NCI-H1417 (cell line): ENCODE measurements at places on chromosomes 5 and 9.
A peak's percentile ranks its signal among the peaks of the same experiment; 100 is the strongest.

DNA sequence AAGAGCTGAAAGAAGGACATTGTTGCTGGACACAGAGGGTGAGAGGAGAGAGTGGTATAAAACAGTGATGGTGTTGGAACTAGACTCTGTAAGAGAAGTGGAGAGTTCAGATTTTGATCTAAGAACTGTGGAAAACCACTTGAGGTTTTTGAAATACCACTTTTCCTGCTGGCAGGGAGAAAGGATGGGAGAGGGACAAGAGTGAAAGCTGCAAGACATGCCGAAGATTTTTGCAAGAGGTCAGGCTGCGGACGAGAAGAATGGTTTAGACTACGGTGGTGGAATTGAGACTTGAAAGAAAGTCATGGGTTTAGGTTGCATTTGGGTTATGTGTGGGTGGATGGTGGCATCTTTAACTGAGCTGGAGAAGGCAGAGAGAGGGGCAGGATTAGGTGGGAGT is 202.2 kb upstream of the RPS23 start:
- no peak for DNase-seq

DNA sequence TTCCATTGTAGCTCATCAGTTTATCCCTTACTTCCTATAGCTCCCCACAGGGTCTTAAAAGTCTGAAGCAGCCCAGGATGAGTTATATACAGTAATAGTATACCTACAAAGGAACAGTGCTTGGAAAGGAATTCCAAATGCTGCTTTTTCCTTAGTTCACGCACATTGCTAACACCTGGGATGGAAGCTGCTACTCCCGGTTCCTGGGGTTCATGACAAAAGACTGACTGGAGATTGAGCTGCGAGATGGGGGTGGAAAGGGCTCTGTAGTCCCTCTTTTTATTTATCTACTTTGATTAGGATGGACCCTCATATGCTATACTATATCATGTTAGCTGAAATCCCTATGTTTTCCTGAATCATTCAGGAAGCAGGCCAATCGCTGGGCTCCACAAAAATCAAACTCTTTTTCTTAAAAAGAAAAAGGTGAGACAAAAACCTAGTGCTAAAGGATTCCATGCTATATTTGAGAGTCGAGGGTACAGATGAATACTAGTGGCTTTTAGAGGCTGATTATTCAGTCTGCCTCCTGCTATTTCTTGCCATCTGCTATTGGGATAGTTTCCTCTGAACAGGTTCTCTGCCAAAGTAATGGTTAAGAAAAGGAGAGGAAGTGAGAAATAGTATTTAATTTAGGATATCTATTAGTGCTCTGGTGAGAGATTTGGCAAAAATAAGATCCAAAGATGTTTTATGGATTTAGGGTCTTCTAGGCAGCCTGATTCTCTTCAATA is 81.2 kb downstream of the MRPS27 start:
- no peak for DNase-seq

- DNase-seq, result no peak
These were observed 115.5 kb upstream of the ACTBL2 start for GRCh38 chr5:57598097-57598496.

DNA sequence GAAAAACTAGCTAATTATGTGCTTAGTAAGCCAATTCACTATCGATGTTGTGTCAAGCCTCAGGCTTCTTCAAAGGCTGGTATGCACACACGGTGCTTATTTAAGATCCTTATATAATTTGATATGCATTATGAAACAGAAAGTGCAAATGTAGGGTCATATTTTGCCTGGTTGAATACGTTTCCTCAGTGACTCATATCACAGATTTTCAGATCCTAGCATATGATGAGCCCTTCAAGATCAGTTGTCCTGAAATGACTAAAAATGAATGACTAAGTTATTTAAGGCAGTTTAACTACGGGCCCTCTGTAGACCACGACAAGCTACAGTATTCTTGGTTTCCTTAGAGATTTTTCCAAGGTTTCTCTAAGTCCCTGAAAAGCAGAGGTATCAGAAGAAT is 778.3 kb downstream of the PRELID2 start:
- no peak for DNase-seq

- DNase-seq, result no peak
These were observed 133.4 kb downstream of the TRPM3 start for GRCh38 chr9:70987986-70988385.

DNA sequence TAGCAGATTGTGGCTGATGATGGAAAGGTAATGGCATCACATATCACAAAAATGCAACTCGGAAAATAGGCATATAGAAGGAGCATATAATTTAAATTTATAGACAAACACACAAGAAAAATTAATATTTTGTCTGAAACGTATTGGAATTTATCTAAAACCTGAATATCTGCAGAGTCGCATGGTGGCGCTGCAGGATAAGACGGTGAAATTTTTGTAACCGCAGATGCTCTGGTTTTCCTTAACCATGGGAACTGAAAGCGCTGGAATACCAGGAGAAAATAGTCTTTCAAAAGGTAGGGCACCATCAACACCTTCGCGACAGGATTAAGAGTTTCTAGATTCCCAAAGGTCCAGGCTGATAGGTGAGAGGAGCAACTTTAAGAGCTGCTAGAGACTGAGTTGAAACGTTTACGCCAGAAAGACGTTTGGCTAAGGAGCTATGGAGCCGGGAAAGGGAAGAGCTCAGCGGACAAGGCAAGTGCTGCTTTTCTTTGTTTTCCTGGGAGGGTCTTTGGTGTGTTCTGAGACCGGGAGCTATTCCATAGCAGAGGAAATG is 11.0 kb upstream of the PCDHB15 start:
- peak; percentile 46 for DNase-seq

DNA sequence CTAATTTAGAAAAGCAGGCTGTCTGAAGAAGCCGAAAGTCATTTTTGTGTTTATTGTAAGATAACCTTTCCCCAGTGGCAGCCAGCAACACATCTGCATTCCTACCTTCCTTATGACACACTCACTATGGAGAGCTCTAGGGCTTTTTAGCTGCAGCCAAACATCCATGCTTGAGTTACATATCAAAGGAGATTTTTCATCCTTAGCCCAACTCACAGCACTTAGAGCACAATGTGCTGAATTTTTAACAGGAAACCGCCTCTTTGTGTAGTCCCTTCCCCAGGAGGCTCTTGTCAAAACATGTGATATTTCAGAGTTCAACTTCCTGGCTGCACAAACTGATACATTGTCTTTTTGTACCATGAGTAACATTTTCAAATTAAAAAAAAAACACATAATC is 379.2 kb downstream of the CTNND2 start:
- DNase-seq, result no peak

DNA sequence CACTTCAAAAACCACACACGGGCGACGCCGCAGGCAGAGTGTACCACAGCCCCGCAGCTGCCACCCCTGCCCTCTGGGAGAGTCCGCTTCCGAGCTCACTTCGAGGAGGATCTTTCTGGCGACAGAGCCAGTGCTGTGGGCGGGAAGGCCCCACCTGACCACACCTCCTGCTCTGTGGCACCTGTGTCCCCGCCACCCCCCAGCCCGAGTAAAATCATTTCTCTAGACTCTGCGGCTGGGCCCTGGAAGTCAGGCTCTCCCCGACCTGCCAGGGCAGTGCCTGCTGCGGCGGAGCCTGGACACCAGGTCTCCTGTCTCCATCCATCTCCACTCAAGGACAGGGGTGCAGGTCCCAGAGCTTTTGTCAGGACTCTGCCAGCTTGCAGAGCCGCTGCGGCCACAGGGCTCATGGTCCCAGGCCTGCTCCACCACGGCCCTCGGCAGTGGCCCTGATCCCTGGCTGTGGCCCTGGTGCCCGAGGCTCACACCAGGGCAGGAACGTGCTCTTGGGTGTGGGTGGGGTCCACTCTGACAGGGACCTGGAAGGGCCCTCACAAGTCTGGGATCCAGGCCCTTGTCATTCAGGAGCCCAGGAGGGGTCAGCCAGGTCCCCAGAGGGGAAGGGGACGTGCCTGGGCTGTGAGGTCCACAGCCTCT is 20.9 kb upstream of the CAMSAP1 start:
- DNase-seq, result no peak

GRCh38 chr5:146005264-146005663 is 68.9 kb downstream of the SH3RF2 start:
- DNase-seq, result no peak

GRCh38 chr9:38356851-38357250 is 35.7 kb upstream of the ALDH1B1 start:
- DNase-seq, result no peak

DNA sequence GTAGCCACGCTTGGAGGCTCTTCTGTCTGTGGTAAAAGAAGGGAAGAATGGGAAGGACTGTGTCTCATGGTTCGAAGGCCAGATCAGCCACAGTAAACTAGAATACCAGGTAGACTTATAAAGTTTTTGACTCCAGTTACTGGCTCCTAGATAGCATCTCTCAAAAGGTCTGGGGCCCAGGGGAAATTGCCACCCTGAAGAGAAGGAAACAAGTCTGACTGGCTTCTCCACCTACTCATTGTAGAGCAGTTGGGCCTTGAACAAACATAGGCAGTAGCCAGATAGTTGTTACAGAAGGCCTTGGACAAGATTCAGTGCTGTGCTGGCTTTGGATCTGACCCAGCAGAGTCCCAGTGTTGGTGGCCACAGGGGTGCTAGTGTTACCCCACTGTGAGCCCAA is 890.4 kb downstream of the EFNA5 start:
- no peak for DNase-seq

DNA sequence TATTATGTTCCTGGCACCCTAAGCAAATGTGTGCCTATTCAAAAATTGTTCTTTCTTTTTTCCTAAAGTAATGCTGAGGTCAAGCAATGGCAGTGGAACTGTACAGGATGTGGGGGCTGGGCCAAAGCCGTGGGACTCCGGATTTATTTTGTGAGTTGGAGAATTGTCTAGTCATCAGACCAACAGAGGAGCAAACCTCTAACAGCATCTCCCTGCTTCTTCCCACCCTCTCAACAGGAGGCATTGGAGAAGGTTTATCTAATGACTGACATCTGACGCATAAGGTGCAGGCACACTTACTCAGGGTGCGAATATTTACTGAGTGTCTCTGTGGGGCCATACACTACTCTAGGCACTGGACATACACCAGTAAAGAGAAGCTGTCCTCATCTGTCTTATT is 38.6 kb downstream of the MARCHF11 start:
- no peak for DNase-seq

DNA sequence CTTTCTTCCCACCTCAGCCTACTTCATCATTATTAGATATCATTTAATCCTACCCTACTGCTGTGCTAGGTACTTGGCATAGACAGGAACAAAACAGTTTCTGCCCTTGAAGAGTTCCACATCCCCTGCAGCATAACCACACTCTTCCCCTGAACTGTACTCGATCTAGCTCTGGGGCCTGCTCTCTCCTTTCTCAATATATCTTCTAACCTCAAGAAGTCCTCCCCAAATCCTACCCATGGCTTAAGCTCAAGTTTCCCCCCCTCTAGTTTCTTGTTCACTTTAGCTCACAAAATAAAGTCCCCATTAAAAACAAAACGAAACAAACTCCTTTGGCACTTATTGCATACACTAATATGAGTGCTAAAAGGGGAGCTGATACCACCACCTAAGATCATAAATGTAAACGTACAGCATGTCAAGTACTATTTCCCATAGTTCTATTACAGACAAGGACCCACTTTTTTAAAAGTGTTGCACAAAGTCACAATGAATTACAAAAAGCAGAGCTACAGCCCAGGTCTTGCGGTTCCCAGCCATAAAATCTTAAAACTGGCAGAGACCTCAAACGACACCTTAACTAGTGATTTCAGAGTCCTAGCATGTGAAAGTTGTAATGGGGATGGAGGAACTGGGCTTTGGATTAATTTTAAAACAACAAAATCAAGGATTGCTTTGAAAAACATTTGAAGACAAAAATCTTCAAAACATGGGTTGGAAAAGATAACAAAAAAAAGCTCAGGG is 80.7 kb downstream of the PTPDC1 start:
- DNase-seq, result no peak

- DNase-seq, result no peak
These were observed 128.4 kb downstream of the GRIA1 start for GRCh38 chr5:153618867-153619266.

DNA sequence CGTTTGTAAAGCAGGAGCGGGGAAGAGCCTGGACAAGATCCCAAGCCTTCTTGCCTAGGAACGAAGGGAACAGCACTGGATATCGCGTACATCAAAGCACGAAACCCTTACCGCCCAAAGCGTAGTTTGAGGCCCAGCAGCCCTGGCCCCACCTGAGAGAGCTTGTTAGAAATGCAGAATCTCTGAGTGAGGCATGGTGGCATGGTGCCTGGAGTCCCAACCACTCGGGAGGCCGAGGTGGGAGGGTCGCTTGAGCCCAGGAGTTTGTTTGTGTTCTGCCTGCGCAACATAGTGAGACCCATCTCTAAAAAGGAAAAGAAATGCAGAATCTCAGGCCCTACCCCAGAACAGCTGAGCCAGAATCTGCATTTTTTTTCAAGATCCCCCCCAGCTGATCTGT is 90.6 kb downstream of the AMBP start:
- DNase-seq, result no peak

- no peak for DNase-seq
These were observed 120.5 kb downstream of the SNX18 start for GRCh38 chr5:54638106-54638505.

DNA sequence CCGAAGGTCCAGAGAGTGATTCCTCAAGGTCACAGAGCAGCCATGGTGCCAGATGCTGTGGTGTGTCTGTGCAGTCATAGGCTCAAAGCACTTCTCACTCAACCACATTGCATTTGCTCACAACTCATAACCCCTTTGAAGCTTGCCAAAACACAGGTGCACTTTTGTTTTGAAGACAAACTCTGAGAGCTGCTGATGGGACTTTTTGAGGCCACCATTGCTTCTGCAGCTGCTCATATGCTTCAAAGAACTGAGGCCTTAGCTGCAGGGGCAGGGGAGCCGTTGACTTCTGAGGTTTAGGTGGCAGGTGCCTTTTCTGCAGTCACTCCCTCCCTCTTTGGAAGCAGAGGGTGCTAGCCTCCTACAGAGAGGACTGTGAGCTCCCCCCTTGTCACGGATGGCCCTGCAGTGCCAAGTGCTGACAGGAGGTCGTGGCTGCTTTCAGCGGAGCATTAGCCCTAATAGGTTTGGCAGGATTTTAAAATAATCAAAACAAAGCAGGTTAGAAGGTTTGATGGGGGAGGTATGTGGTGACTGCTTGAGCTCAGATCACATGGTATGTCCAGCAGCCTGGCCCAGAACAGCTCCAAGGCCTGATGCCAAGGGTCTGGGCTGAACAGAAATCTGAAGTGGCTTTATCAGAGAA is 232.1 kb downstream of the MAN2A1 start:
- DNase-seq, result no peak
